ENCODE measurements at places on chromosomes 1 and 21.
A peak's percentile ranks its signal among the peaks of the same experiment; 100 is the strongest.

DNA sequence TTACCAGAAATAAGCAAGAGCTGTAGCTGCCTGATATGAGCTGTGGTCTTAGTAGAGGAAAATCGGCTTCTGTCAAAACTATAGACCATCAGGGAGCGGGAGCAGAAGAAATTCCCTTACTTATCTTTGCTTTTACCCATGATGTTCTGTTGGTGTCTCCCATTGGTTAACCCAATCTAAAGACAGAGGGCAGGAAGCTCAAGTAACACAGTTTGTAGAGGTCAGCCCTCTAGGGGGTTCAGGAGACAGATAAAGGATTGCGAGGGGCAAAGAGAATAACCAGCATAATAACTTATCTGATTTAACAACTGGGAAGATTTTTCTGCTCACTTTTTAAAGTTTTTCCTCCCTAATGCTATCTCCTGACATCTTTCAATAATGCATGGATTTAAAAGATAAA lies 142.4 kb downstream of the NTMT2 start:
- DNase-seq, result no peak

DNA sequence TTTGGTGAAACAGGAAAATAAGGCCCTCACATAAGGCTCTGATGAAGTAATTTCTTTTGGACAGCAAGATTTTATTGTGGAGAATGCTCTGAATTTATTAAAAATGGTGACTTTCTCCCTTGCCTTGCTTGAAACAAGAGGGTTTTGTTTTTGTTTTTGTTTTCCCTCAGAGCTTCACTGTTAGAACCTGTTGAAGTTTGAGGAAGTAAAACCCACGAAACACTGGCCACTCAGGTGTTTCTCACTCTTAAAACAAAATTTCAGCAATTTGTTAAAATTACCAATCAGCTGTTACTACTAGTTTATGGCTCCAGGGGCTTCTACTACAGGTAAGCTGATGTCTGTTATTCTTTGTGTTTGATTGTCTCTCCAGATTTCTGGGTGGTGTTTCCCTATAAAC lies 112.6 kb upstream of the B3GALT2 start:
- no peak for DNase-seq

- DNase-seq, result no peak
Observed at GRCh38 chr1:54006508-54006907, 11.5 kb downstream of the LDLRAD1 start.

GRCh38 chr1:180208264-180208663 lies 21.8 kb upstream of the LHX4 start:
- no peak for DNase-seq

DNA sequence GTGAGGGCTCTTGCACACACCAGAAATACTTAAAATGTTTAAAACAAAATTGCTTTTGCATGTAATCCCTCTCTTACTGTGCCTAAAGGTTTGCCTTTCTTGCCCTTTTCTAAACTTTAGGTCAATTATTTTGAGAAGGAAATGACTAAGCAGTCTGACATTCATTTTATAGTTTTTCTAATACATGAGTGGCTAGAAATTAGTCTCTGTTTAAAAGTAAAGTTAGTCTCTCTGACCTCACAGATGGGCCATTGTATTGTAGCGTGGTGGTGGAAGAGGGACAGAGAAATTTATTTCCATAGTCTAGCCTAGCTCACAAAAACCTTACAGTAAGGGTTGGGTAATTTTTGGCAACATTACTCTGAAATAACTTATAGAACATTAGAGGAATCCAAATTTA lies 3.6 kb upstream of the COL11A1 start:
- no peak for DNase-seq

- peak; percentile 74 for DNase-seq
Observed at GRCh38 chr1:32275424-32275823, 16.5 kb upstream of the HDAC1 start.

GRCh38 chr1:215612391-215612790 lies 45.3 kb downstream of the KCTD3 start:
- DNase-seq, result no peak

DNA sequence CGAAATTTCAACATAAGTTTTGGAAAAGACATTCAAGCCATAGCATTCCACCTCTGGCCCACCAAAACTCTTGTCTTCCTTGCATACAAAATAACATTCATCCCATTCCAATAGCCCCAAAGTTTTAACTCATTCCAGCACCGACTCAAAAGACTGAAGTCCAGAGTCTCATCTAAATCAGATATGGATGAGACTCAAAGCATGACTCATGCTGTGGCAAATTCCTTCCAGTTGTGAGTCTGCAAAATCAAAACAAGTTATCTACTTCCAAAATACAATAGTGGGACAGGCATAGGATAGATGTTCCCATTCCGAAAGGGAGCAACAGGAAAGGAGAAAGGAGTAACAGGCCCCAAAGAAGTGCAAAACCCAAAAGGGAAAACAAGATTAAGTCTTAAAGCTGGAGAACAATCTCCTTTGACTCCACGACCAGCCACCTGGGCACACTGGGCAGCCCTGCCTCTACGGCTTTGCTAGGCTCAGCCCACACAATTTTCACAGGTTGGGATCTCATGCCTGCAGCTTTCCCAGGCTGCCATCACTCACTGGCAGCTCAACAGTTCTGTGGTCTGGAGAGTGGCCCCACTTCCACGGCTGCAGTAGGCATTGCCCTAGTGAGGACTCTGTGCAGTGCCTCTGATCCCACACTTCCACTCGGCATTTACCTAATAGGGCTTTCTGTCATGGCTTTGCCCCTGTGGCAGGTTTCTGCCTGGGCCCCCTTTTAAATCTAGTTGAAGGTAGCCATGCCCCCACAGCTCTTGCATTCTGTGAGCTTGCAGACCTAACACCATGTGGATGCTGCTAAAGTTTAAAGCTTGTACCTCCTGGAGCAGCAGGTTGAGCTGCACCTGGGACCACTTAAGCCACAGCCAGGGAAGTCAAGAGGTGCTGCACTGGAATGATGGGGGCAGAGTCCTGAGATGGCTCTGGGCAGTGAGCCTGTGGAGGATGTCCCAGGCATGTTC lies 51.0 kb downstream of the RUNX3 start:
- DNase-seq, result no peak

DNA sequence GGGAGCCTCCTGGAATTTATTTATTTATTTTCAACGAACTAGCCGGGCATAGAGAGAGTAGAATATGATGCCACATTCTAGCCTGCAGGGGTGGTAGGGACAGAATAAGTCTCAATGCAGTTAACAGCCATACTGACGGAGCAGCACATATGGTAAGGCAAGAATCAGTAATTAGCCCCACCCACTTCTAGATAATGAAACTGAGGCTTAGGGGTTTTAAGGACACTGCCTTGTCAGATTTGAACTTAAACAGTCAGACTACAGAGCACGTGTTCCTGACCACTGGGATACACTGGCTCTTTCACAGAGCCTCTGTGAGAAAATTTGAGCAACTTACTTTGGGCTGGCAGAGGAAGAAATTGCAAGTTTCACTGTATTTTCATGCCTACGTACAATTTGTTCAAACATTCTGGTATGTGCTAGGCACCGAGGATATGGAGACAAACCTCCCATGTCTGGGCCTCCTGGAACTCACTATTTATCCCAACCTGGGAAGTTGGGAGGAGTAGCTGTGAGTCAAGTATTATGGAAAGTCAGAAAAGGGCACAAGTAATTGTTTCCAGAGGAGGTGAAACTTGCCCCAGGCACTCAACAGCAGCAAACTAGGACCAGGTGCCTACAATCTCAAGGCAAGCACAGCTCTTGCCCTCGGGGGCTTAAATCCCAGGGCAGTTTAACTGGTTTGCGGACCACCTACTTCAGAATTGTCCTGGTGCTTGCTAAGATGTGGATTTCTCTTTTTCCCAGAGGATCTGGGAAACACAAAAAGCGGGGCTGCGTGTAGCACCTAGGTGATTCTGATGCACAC lies 1.6 kb upstream of the CLIC4 start:
- peak; percentile 65 for DNase-seq

DNA sequence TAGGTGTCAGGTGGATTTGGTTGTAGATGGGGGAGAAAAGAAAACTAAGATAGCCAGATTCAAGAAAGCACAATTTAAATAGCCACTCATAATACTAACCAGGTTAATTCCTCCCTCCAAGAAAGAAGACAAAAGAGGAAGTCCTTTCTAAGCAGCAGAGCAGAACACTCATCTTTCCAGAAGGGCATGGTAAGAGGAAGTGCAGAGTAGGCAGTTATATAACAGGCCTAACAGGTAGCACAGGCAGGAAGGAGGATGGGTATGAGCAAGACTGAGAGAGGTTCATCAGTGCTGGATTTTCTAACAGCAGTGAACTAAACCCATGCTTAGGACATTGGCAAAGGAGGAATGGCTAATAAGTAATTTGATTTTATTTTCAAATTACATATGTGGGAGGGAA lies 517.5 kb downstream of the PLPP3 start:
- DNase-seq, result no peak

DNA sequence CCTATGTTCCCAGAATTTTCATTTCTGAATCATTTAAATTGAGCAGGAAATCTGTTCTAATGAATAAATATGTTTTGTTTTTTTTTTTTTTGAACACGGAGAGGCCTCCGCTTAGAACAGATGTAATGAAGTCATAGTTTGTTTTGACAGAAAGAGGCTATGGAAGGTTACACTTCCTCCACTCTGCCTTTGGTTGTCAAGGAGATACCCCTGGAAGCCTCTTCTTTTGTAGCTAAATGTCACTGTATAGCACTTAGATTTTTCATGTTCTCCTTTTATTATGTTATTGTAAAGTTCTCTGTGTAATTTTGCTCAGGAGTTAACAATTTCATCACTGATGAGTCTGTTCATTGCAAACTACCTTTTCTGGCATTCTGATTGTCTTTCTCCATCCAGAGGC lies 22.7 kb upstream of the GNG12 start:
- DNase-seq, result no peak

GRCh38 chr1:41765152-41765551 lies 153.6 kb downstream of the HIVEP3 start:
- DNase-seq, result no peak

DNA sequence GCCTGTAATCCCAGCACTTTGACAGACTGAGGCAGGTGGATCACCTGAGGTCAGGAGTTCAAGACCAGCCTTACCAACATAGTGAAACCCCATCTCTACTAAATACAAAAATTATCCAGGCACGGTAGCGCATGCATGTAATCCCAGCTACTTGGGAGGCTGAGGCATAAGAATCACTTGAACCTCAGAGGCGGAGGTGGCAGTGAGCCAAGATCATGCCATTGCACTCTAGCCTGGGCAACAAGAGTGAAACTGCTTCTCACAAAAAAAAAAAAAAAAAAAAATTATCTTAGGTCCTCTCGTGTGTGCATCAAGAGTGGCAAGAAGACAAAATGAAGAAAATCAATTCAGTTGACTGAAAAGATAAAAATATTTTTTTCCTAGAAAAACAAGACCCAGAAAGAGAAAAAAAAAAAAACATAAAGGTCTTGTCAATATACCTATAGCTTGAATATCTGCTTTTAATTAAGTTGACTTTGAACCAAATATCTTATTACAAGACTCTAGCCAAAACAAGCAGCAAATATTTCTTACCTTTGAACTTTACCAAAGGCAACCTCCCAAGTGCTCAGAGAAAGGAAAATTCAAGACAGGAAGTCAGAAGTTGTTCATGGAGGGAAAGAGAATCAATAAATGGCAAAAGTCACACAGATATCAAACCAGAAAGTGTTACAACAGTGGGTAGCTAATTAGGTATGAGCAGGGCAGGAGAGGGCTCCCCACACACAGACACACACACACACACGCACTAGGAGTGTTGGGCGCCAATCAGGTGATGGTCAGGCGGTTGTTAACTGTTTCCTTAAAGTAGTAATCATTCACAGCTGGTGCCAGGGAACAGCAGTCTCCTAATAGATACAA lies 29.6 kb downstream of the ITLN2 start:
- DNase-seq, result no peak

DNA sequence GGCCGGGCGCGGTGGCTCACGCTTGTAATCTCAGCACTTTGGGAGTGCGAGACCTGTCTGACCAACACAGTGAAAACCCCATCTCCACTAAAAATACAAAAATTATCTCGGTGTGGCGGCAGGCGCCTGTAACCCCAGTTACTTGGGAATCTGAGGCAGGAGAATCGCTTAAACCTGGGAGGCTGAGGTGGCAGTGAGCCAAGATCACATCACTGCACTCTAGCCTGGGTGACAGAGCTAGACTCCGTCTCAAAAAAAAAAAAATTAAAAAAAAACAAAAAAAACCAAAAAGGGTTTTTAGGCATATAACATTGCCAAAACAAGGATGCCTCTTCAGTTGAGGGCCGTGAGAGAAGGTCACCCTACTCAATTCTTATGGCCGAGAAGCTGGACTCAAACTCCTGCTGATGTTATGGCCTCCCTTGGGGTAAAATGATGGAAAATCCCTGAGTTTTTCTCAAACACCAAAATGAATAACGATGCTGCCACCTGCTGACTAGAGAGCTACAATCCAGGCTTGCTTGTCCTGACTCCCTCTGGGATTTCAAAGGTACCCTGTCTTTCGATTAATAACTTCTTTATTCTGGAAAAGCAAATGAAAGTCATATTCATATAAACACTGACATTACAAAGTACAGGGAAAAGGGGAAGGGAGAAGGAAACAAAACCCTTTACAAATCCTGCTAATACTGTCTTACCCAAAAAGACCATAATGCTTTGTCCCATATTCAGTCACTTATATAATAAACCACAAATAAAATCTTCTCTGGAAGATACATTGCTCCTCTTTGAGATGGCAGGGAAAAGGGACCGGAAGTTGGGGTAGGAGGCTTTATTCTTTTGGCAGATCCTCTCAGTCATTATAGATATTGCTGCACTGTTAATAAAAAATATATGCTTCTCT lies 10.7 kb downstream of the RAB42 start:
- DNase-seq, result peak; percentile 86

GRCh38 chr1:78721136-78721535 lies 71.5 kb downstream of the IFI44 start:
- no peak for DNase-seq

GRCh38 chr1:29903548-29904166 lies 667.3 kb downstream of the PTPRU start:
- DNase-seq, result no peak

DNA sequence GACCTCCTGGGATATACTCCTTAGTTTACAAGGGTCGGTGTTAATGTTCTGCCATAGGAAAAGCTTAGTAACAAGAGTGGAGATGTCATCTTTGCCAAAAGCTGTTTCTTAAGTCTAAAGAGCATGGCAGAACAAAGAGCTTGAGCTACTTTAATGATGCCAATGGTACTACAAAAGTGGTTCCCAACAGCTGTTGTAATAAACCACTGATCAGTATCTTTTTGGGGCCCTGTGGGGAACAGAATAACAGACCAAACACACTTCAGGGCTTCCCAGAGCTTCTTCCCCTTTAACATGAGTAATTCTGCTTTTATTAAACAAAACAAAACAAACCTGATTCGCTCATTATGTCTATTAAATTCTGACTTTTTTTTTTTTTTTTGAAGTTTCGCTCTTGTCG lies 116.3 kb downstream of the NCAM2 start:
- no peak for DNase-seq

- DNase-seq, result no peak
Observed at GRCh38 chr1:153509036-153509435, 26.8 kb downstream of the S100A6 start.

DNA sequence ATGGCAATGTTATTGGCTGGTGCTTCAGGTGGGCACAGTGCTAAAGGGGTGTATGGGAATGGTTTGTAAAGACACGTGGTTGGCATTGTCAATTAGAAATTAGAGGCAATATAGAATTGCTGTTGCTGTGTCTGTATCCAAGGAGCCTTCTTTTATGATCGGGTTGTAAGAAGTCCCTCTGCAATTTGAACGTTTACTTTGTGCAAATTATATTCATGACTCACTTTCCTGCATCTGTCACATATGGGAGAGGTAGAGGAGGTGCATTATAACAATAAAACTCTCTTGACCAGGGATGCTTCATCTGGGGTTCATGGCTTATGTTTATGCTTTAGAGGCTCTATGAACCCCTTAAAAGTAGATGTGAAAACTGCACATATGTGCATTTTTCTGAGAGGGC lies 130.4 kb upstream of the DNAH14 start:
- no peak for DNase-seq

- no peak for DNase-seq
Observed at GRCh38 chr1:69252696-69253095, 315.0 kb upstream of the LRRC7 start.
